ENCODE measurements at places on chromosomes 3 and 15.

GRCh38 chr3:195537995-195538394 lies 5.1 kb downstream of the PPP1R2 start:
- DNase-seq, result peak; percentile 70

DNA sequence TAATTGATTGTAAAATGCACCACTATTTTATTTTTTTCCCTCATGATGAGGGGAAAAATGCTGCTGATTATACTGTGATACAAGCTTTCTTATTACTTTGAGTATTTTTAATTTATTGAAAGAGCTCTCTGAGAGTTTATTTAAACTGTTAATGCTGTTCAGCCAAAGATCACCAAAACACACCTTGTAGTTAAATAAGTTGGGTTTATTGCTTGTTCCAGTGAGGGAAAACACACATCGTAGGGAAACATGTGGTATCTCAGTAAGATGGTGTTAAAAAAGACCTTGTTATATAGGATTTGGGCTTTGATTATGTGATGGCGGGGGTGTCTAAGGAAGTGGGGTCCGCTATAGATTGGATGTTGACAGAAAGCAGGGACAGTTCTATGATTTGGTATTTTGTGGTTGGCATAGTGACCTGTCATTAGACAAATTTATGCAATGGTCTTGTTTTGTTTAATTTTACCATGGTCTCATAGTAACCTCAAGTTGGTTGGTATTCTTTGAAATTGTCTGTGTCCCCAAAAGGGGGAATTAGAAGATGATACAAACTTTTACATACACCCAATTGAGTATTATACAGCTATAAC lies 11.1 kb downstream of the HACD3 start:
- DNase-seq, result no peak

DNA sequence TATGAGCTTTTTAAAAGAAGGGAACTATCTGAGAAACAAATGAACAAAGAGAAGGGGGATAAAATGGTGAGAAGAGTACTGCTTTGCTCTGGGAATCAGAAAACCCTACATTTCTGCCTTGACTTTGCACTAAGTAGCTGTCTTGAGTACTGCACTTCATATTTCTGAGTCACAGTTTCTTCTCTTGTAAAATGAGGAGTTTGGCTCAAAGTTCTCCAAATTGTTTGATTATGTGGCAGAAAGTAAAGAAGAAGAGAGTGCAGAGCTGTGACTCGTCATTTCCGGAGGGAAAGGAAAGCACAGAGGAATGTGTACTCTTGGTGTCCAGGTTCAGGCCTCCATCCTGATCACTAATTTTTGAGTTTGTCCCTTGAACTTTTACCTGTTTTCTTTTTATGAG lies 54.7 kb downstream of the TP63 start:
- DNase-seq, result no peak

GRCh38 chr3:41682382-41682781 lies 279.5 kb downstream of the ULK4 start:
- DNase-seq, result no peak

DNA sequence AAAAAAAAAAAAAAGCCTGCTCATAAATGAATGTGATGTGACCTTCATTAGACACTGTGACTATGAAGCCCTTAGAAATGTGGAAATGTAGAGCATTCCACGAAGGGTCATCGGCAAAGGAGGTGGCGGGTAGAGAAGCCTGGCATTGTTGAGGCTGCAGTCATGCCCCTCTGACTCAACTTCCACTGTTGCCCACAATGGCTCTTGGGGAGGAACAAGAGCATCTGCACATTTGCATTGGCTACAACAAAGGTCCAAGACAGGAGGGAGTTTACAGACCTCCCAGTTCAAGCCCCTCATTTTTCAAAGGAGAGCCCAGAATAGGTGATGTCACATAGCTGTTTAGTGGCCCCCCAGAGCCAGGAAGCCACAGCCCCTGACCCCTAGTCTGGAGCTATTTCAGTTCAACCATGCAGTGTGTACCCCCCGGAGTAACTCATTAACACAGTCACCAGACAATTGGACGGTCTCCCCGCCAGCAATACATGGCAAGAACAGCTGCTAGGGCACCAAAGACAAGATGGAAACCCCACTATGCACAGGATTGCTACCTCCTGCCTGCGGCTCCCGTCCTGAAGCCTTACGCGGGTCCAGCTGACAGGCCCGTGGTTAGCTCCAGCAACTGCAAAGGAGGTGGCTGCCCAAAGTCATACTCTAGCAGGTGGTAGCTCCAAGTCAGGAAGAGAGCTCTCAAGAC lies 56.2 kb downstream of the SH3BP5 start:
- DNase-seq, result no peak

DNA sequence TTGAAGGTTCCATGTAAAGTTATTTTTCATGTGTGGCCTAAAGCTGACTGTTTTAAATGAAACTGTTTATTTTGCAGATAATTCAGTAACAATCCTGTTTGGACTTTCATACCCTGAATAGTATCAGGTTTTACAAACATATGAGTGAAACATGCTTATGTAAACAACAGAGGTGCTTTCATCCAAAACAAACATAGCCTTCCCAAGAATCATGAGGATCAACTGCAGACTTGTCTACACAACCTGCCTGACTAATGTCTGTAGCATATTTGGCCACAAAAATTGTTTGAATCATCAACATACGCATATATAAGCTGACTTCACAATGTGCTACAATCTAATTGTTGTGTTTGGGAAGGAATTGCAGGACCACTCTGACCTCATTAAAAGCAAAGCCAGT lies 190.4 kb downstream of the DIPK2A start:
- no peak for DNase-seq

DNA sequence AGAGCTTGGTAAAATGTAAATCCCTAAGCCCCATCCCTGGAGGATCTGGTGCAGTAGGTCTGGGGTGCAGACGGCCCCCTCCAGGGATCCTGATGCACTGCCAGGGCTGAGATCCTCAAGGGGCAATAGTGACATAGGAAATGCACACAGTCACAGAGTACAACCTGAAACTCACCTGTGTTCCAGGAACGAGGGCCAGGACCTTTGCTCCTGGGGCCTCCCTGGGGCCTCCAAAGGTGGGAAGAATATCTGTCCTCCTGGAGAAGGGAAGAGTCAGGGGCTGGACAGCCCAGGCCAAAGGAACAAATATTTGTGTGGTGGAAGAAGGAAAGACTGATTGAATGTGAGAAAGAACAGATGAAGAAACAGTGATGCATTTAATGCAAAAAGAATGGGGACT lies 9.5 kb downstream of the SSUH2 start:
- DNase-seq, result no peak

DNA sequence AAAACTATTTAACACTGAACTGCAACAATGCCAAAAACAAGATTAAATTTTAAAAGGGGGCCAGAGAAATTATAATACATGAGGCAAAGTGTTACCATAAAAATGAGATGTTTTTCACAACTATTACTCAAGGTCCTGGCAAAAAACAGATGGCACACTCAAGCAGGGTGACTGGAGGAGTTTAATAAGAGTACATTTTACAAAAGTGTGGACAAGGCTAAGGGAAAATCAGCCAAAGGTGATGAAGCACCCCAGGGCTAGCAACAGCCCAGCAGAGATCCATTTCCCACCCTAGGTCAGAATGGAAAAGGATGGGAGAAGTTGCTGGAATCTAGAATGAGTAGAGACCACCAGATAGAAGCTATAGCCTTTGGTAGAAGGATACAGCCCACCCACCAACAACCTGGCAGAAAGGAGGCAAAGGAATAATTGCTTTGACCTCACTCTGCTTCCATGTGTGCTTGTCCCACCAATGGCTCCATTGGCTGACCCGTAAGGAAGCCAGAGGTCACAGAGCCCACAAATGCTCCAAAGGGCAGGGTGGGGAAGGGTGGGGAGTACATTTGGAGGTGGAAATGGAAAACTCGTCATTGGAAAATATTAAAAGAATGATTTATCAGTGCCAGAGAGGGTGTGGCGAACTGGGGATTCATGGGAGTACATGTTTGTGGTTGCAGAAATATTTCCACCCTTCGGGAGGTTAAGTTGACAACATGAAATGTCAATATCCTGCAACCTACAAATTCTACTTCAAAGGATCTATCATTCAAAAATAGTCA lies 161.0 kb upstream of the UBE2E2 start:
- DNase-seq, result no peak

DNA sequence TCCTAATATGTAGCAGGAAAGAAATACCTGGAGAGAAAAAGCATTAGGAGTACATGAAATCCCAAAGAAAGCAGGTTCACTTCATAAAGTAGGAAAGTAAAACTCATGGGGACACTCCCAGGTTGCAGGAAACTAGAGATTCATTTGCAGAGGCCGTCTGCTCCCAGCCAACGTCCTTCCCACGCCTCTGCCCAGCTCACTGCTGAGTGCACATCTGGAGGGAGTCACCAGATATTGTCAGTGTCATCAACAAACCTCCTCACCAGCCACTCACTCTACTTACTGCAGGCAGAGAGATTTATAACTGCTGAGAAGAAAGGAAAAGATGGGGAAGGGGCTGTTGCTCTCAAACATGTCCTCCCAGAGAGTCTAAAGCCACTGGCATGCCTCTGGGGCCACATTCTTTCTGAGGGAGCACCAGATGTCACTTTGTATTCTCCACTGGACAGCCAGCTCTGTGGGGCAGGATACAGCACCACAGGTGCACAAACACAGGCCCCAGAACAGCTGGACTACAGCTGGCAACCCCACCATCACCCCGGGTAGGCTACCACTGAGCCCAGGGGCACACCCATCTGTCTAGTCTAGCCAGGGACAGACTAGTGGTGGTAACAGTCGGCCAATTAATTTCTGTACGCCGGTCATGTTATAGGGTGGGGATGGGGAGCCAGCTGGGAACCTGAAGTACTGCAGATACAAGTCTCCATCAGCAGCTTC lies 64.5 kb downstream of the NPTN start:
- no peak for DNase-seq

- no peak for DNase-seq
Observed at GRCh38 chr3:191641789-191642188, 180.8 kb downstream of the PYDC2 start.

DNA sequence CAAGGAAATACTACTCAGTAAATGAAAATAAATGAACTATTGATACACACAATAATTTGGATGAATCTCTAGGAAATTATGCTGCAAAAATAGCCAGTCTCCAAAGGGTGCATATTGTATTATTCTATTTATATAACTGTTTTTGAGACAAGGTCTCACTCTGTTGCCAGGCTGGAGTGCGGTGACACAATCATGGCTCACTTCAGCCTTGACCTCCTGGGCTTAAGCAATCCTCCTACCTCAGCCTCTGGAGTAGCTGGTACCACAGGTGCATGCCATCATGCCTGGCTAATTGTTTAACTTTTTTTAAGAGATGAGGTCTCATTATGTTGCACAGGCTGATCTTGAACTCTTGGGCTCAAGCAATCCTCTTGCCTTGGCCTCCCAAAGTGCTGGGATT lies 12.5 kb downstream of the KLHDC8B start:
- DNase-seq, result no peak

- DNase-seq, result no peak
Observed at GRCh38 chr15:67746450-67746849, 78.9 kb upstream of the SKOR1 start.

- DNase-seq, result no peak
Observed at GRCh38 chr15:36589971-36590370, 10.5 kb downstream of the CDIN1 start.

DNA sequence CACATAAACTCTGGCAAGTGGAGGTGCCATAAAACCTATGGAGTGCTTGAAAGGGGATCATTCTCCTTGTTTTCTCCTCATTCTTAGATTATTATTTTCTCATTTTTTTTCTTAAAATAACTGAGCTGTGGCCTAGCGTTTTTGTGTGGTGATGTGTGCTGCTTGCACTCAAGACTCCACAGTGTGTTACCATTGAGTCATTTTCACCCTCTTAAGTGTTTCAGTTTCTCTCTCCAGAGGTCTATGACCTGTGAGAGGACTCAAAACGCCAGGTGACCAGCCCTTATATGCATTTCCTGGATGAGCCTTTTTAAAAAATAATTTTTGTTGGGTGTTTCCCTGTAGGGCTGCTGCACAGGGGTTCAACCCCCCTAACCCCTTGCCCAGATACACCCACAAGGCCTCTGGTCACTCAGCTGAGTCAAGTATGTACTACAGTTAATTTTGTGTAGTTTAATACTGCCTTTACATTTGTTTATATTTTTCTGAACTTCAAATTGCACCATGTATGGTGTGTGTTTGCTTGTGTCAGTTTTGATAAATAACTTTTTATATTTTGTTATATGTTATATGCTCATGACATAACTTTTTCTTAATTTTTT lies 15.4 kb upstream of the BTLA start:
- no peak for DNase-seq

- no peak for DNase-seq
Observed at GRCh38 chr15:97687654-97688053, 272.8 kb upstream of the ARRDC4 start.

GRCh38 chr15:94237903-94238302 lies 6.5 kb downstream of the MCTP2 start:
- DNase-seq, result no peak

DNA sequence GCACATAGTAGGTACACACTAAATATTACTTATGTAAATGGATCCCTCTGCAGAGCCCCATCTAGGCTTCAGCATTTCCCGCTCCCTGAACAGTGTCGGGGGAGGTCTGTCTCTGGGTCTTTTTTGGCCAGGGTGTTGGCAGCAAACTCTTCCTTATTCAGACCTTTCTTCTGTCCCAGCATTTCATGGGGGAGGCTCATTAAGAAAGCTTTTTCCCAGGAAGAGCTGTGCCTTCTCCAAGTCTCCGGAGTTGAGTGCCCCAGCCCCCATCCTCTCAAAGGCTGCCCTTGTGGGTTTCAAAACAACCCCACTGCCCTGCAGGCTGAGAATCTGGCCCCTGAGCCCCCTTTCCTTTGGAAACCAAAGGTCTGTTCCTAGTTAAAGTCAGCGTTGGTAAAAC lies 25.1 kb downstream of the SLC6A11 start:
- DNase-seq, result no peak

Data from stimulated activated naive B cell treated with anti-CD40 and anti-IgM and Interleukin-4, amounts not matched to agents 10 μg/mL and 1 μg/mL and 100 μg/mL, for 72 hours (primary cell).